ENCODE measurements at places on chromosomes 11 and 22. TPM values are rescaled to one million over a fixed set of nuclear protein-coding genes. Genes with fewer than 3 reads are reported as not detected.

DNA sequence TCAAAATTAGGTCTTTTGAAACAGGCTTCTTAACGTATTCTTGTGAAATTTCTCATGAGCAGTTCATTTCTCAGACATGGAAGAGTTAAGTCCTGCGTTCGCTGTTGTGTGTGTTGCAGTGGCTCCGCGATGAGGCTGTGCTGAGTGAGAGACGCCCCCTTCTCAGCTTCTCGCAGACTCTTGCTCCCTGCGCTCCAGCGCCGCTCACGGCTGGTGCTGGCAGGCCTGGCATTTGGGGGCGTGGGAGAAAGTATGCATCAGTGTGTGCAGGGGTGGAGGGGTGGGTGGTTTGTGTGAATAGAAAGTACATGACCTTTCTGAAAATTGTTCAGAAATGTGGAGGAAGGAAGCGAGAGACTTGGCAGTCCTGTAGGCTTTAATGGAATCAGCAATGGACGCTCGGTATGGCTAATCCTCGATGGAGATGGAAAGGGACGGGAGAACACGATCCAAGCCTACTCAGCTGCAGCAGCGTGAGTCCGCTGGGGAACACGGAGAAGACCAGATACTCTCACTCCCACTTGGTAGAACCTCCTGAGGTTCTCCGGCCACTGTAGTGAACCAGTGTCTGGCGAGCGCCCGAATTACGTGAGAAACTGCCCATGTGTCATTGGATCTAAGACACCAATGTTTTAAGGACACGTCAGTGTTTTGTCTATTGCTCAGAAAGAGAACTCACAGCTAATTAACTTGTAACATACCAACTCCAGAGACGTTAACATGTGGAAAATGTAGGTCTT lies 5.9 kb downstream of the TAB1 start:
- peaks cover 34% of the 10 kb centered on the region for H3K4me1 ChIP-seq
- DNase-seq: no peak
- H3K27me3 ChIP-seq: no peaks in the 10 kb centered on the region

DNA sequence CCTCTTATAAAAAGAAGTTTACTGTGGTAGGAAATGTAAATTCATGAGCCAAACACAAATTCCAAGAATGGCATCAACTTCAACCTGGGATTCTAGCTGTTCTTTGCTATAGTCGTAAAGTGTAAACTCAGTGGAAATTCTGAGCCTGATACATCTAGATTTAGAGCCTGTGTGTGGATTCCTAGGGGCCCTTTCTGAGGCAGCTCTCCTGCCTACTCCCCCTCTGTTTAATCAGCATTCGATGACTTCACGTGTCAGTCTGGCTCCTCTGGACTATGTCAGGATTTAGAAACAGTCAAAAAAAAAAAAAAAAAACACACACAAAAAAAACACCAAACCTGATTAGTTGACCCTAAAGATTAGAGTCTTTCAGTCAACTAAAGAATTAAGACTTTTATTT lies 93.1 kb upstream of the SC5D start:
- no peak overlapping the region for H3K27ac ChIP-seq
- H3K4me3 ChIP-seq: no peak overlapping the region

- peaks cover 14% of the 10 kb centered on the region for H3K4me1 ChIP-seq
- peaks cover 18% of the 10 kb centered on the region for H3K36me3 ChIP-seq
- H3K27me3 ChIP-seq: peaks cover 15% of the 10 kb centered on the region
These were observed at the start of gene DDX25 for GRCh38 chr11:125903711-125904659. TSS of gene DDX25 (plus strand) at chr11:125904508. CDS start at chr11:125904518, 10 bp downstream.

GRCh38 chr22:44089717-44090570 lies 65.8 kb downstream of the PARVB start:
- no peak overlapping the region for H3K4me3 ChIP-seq
- no peaks in the 10 kb centered on the region for H3K27me3 ChIP-seq
- peaks cover 3% of the 10 kb centered on the region for H3K4me1 ChIP-seq
- H3K36me3 ChIP-seq: peaks cover 8% of the 10 kb centered on the region

GRCh38 chr11:45159781-45160365 lies 13.4 kb downstream of the PRDM11 start:
- no peak for DNase-seq
- H3K27ac ChIP-seq: no peak overlapping the region
- peaks cover 20% of the 10 kb centered on the region for H3K4me1 ChIP-seq
- H3K27me3 ChIP-seq: no peaks in the 10 kb centered on the region
- no peak overlapping the region for H3K4me3 ChIP-seq

- no peak within 1 kb of the TSS for H3K27ac ChIP-seq
- H3K4me3 ChIP-seq: no peak within 1 kb of the TSS
- no peak for DNase-seq
- no peaks in the 10 kb centered on the region for H3K4me1 ChIP-seq
These were observed at the start of gene C11orf52 for GRCh38 chr11:111918390-111919256. TSS of gene C11orf52 (plus strand) at chr11:111918913. CDS start at chr11:111918973, 60 bp downstream.

- H3K27me3 ChIP-seq: peaks cover 39% of the 10 kb centered on the region
- no peaks in the 10 kb centered on the region for H3K36me3 ChIP-seq
- H3K4me3 ChIP-seq: no peak overlapping the region
These were observed 2.6 kb downstream of the KCNE3 start for GRCh38 chr11:74464746-74465145.

- H3K4me1 ChIP-seq: peaks cover 6% of the 10 kb centered on the region
- peak overlapping the region; percentile 72 for H3K27ac ChIP-seq
- H3K4me3 ChIP-seq: no peak overlapping the region
These were observed 7.1 kb downstream of the RCOR2 start for GRCh38 chr11:63909591-63910506.

The BRD1 gene
- 80.9 TPM for total RNA-seq

The PSMD13 gene
- total RNA-seq: 99.0 TPM

The SAA1 gene
- total RNA-seq: not detected

The OSM gene
- total RNA-seq: 1.1 TPM

The VPS26B gene
- total RNA-seq: 66.4 TPM

The FGF4 gene
- total RNA-seq: not detected

The SLC22A25 gene
- total RNA-seq: not detected

The FAM83F gene
- 1.2 TPM for total RNA-seq

Measured in naive thymus-derived CD8-positive, alpha-beta T cell (primary cell).